Gastroesophageal sphincter (tissue), 4 donors: ENCODE measurements at places on chromosomes 11 and 22. TPM values are rescaled to one million over a fixed set of nuclear protein-coding genes. Genes with fewer than 3 reads are reported as not detected.

Gene OTOG
- total RNA-seq, result not detected

Gene MIOX
- not detected for total RNA-seq

Gene CHRM1
- 0.16 TPM for total RNA-seq

Gene NUP98
- 123 TPM for total RNA-seq

Gene UBQLNL
- 0.62 TPM for total RNA-seq

GRCh38 chr11:68266121-68266891 is 5.5 kb downstream of the C11orf24 start:
- no peak for ATAC-seq

DNA sequence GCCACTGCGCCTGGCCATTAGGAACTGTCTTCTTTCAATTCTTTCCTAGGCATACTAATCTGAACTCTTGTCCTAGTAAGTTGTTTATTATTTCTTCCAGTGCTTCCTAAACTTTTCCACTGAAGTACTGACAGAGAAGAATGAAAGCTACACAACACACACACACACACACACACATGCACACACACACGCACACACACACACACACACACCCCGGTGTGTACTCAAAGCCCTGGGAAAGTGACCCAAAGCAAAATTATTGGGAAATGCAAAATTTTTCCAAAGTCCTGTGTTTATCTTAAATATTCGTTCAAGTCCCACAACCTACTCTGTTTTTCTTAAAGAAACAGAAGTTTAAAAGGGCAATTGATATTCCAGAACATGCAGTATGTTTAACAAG is 19.4 kb upstream of the SIK2 start:
- no peak for ATAC-seq

DNA sequence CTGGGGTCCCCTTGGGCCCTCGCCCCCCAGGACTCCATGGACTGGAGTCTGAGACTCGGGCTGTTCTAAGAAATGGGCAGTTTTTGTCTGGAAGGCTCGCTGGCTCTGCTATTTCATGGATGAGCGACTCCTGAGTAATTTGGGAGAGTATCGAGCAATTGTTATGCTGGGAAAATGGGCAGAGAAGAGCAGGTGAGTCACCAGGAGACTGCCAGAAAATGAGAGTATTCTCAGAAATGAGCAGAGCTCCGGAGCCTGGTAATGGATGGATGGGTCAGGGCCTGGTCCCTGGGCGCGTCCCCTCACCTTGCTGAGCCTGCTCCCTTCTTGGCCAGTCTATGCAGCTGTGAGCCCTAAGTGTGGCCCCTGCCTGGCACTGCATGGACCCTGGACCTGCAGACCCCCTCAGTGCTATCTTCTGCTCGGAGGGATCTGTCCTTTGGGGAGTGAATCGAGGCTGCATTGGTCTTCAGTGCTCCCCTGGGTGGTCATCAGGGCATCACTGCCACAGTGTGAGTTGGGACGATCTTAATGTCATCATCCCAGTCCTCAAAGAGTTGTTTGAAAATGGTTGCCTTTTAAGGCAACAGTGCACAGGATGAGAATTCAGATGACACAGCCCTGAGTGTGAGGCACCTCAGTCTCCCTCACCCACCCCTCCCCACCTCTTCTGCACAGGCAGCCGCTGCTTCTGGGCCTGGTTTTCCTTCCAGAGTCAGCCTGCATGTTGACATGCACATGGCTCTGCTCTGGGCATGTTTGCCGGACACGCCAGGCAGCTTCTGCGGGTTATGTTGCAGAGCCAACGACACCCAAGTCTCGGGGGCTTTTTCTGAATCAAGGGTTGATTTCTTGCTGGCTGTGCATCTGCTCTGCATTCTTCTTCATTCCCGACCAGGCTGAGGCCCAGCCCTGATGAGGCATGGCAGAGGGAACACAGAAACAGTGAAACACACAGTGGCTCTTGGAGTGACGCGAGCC is 519.0 kb downstream of the TBC1D22A start:
- ATAC-seq, result no peak

DNA sequence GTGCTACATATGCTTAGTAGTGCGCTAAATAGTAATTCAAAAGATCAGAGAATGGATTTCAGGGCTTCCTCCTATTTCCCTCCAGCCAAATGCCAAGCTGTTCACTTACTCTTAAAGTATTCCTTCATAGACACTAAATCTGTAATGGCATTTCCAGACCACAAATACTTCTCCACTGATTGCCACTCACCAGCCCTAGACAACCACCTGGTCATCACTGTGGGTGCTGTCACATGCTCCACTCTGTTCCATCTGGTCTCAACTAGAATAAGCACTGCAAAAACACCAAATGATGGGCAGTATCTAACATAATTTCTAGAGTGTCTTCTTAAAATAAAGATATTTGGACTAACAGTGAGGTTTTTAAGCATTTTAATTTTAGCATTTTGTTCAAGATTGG is 341.3 kb downstream of the AASDHPPT start:
- no peak for ATAC-seq

DNA sequence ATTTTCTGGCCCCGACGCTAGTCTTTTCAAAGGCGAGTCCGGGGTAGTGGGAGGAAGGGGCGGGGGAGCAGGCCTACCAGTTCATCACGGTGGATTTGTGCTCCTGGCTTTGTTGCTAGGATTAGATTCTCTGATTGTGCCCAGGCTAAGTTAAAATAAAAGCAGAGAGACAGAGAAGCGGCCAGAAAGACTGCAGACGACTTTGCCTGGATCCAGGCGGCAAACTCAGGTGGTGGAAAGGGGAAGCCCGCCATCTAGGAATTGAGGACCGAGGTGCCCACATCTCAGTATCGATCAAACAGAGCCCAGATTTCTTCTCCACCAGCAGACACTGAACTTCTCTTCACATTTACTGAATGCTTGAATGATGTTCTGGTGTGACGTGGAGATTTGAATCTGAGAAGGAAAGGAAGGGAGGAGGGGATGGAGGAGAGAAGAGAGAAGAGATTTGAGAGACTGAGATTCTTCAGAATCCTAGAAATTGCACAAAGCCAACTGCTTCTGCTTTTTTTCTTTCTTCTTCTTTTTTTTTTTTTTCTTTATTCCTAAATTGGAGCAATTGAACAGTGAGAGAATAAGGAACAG is 2.7 kb downstream of the FAT3 start:
- no peak for ATAC-seq

DNA sequence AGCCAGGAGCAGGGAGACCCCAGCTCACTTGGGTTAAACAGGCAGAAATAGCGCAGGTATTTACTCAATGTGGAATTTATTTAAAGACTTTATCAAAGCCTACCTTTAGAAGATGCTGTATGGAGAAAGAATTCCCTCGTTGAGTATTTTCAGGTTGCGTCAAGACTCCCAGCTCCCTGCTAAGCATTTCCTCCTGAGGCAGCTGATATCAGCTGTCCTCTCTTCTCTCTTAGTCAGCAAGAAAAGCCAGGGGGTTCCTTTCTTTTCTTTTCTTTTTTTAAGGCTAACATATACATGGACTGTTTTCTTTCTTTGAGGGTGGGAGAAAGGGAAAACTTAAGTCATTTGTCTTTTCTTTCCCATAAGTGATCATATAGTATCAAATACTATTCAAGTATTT is 125.8 kb upstream of the POU2AF2 start:
- ATAC-seq, result no peak

- ATAC-seq, result no peak
Observed at GRCh38 chr11:8863838-8864237, 47.2 kb upstream of the AKIP1 start.

DNA sequence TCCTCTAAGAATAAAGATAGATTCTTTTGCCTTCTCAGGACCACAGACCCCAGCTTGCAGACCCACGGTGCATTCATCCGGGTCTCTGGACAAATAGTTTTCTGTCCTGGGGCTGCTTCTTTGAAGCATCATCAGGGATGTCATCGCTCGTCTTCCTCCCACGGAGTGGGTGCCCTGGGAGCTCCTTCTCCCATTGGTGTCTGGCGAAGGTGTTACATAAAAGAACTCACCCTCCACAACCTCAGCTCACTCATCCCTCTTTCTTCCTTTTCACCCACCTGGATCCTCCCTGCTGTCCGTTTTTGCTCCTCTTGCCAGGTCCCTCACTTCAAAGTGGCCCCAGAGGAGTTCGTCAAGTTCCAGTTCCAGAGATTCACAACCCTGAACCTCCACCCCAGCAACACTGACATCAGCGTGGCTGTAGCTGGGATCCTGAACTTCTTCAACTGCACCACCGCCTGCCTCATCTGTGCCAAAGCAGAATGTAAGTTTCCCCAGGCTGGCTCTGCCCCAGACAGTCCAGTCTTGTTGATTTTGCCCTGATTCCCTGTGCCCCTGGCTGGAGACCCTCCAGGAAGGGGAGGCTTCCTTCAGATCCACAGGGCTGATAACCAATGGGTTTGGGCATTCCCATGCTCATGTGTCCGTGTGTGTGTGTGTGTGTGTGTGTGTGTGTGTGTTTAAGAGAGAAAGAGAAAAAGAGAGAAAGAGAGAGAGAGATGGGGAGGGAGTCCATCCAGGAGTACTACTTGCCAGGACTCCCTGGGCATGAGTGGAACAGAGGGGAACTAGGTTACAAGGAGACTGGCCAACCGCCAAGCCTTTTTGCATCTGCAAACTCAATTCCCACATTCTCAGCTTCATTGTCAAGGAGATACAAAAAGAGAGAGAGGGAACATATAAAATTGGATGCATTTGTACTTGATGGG is 204.2 kb upstream of the TBCEL start:
- ATAC-seq, result no peak

DNA sequence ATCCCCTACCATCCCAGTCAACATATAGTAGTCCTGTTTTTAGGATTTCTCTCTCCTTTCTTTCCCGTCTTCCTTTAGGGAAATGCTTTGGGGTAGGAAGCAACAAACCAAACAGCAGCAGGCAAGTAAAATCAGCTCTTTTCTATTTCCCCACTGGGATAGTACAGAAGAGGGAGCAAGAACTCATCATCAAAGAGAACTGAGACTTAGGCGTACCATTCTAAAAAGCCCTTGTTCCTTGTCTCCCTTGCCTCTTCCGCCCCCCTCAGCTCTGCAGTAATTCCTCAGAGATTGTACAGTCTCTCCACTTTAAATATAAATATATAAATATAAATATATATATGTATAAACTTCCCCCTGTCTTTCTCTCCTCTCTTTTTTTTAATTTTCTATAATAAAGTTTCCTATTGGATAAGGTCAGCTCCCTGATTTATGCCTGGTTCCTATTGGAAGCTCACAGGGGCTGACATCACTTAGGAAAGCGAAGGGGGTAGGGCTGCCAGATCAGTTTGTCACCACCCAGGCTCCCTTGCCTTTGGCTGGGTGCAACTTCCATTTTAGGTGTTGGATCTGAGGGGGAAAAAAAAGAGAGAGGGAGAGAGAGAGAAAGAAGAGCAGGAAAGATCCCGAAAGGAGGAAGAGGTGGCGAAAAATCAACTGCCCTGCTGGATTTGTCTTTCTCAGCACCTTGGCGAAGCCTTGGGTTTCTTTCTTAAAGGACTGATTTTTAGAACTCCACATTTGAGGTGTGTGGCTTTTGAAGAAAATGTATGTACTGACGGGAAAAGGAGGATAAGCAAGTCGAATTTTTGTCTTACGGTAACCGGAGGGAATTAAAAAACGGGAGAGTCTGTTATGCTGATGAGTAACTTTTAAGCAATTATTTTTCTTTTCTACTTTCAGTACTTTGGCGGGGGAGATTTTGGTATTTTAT is at the start of gene CTNND1:
TSS of gene CTNND1 (plus strand) at position 502 of the 934 bp plus-strand sequence. CDS start 29,677 bp downstream, outside the sequence.
- peak; percentile 100 for ATAC-seq

- ATAC-seq, result peak; percentile 26
Observed at GRCh38 chr11:130391711-130392110, 36.7 kb downstream of the ADAMTS8 start.
